Right ventricle myocardium superior (tissue), 1 donor: ENCODE measurements at places on chromosomes 12 and 14. TPM values are rescaled to one million over a fixed set of nuclear protein-coding genes. Genes with fewer than 3 reads are reported as not detected.

The CTSG gene
- total RNA-seq: 2.4 TPM

- no peak for DNase-seq
These were observed 79.0 kb downstream of the IFNG start for GRCh38 chr12:68080577-68080976.

- no peak for DNase-seq
These were observed 13.0 kb upstream of the PCED1B start for GRCh38 chr12:47066278-47067025.

DNA sequence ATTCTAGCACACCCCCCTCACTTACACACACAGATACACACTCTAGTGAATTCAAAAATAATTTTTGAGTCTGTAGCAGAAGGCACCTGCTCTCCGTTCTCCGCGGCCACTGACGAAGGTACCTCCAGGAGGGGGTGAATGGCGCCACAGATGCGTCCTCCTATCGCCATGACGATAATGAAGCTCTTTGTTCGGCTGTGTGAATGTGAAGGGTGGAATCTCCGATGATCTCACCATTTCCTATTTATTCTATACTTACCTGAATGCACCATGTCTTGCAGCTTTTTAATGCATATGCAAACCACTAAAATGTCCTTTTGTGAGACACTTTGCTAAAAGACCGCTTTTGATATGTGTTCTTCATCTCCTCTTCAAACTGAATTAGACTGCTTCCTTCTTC is 162.7 kb downstream of the EGLN3 start:
- no peak for DNase-seq

DNA sequence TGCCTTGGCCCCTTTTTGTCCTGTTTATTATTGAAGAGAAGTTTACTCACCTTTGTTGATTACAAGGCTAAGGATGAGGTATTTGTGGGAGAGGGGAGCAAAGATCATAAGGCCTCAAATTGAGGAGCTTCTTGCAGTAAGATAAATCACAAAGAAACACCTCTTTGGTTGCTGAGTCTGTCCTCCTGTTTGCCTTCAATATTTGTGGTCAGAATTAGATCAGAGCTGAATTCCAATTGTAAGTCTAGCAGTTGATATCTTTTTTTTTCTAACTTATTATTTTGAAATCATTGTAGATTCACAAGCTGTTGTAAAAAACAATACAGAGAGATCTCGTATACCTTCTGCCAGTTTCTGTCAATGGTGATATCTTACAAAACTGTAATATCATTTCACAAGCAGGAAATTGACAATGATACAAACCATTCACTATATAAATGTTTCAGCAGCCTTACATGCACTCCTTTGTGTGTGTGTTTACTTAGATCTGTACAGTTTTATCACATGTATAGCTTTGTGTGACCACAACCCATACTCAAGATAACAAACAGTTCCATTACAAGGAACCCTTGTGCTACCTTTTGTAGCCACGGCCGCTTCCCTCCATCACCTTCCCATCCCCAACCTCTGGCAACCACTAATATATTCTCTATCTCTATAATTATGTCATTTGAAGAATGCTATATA is 97.4 kb downstream of the KICS2 start:
- no peak for DNase-seq

- DNase-seq: no peak
These were observed 491.0 kb downstream of the SNAPC1 start for GRCh38 chr14:62253171-62253570.
